GM12891 (cell line): ENCODE measurements at places on chromosomes 1 and 21.

DNA sequence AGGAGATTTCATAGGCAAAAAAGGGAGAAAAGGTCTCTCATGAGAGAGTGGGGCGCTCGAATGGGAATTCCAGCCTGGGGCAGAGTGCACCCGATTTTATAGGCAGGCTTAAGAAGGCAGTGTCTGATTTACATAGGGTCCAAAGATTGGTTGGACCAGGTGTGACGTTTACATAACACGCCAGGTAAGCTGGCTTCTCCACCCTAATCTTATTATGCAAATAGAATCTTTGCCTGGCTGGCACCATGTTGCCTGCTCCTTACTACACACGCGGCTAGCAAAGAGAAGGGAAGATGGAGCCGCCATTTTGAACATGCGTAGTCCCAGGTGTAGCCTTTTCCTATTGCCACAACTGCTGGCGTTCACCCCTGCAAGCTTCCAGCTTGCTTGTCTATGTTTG lies 103.7 kb downstream of the SLC16A1 start:
- DNase-seq, result no peak

DNA sequence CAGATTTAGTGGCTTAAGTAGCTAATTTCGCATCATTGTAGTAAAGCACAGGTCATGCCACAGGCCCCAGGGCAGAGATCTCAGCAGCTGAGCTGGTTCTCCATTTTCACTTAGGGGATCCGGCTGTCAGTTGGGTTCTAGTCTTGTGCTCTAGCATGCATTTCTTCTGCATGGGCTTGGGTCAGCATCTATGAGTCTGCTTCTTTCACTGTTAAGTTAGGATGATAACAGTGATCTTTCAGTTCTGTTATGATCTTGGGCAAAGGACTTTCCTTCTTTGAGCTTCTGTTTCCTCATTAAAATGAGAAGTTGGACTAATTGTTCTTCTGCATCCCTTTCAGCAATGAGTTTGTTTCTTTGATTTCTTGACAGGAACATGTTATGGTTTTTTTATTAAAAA lies 123.6 kb upstream of the DNAH14 start:
- no peak for DNase-seq

DNA sequence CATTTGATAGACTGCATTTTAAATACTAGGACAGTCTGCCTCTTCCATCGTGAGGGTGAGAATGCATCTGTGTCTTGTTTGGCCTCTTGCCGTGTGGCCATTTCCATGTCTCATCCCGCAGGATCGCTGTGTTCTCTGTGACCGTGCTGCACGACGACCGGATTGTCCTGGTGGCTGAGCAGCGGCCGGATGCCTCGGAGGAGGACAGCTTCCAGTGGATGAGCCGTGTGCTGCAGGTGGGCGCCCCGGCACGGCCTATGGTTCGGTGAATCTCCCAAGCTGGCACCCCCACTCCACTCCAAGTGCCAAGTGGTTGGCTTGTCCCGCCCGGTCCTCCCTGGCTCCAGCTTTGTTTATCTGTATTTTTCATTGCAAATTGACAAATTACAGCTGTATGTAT lies 55.2 kb downstream of the S100B start:
- DNase-seq, result no peak

GRCh38 chr1:214123061-214123784 lies 135.4 kb downstream of the PROX1 start:
- DNase-seq, result peak; percentile 30

GRCh38 chr21:14273736-14274538 lies 58.0 kb downstream of the RBM11 start:
- DNase-seq, result no peak

DNA sequence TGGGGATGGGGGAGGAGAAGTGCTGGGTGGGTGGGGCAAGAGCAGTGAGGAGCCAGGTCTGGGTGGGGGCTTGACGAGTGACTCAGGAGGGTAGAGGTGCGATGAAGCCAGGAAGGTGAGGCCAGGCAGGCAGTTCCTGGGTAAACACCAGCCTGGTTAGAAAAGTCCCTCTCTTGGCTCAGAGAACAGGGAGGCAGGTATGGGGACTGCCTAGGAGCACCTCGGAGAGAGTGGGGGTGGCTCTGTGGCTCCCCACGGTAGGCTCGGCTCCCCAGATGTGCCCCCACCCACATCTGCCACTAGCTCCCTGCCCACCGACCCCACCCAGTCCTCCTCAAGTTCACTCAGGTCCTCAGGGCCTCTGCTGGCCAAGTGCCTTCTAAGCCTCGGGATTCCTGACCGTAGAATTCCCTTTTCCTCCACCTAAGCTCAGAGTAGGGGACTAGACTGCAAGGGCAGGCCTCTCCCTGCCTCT lies 1.2 kb downstream of the HSPG2 start:
- no peak for DNase-seq

DNA sequence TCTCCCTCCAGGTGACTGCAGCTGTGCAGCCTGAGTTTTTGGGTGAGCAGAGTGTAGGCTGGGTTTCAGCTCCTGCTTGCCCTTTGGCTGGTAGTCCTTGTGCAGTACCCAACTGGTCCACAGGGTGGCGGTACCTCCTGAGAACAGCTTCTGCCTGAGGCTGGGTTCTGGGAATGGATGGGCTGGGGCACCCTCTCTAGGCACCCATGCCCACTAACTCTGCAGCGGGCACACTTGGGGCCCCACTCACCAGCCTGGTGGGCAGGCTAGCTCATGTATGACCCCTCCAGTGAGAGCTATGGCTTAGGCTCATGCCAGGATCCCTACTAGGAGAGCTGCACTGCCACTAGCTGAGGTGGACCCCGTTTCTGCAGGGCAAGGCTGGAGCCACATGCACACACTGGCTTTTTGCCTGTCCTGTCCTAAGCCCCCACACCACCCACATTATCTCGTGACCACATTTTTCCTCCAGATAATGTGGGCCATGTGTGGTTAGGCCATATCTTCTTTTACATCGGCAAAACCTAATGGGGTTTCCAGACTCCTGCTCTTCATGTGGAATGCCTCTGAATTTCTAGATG lies 15.5 kb upstream of the GSTM4 start:
- no peak for DNase-seq

DNA sequence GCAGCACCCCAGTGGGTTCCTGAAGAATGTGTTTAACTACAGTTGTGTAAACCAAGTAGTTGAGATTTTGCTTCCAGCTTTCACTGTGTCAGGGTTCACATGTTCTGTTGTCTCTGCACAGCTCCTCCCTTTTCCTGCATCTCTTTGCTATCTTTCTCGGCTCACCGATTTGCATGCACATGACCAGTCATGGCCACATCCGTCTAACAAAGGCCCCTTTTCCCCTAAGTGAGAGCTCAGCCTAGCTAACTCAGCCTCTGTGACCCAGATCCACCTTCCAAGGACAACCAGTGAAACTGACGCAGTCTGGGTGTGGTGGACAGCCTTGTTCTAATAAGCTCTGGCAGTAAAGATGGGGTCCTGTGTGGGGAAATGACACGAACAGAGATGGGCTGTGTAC lies 101.1 kb downstream of the ZP4 start:
- DNase-seq, result no peak

DNA sequence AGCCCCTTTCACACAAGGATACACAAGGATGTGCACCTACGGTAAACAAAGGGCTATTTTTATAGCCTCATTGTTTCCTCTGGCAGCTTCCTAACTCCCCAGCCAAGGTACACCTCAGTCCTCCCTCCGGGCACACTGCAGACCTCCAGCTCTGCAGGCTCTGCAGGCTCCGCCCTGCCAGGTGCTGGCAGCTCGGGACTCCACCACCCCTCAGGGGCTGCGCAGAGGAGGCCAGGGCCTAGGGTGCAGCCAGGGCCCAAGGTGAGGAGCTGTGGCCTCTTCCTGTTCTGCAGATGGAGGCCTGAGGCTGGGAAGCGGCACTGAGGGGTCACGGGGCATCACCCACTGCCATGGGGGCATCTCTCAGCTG lies 19.8 kb upstream of the CLSTN1 start:
- DNase-seq, result no peak

DNA sequence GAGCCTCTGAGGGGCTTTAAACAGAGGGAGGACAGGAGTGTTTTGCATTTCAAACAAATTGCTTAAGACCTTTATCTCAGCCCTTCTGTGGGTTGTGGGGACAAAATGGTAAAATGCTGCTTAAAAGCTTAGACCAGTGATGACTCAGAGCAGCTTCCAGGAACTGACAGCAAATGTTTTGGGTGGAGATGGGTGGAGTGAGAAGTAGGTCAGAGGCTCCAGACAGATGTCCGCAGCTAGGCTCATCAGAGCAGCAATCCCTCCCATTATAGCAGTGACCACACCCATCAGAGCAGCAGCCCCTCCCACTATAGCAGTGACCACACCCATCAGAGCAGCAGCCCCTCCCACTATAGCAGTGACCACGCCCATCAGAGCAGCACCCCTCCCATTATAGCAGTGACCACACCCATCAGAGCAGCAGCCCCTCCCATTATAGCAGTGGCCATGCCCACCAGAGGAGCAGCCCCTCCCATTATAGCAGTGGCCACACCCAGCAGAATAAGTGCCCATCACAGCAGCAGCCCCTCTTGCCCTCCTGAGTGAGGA lies 532.2 kb downstream of the MATN1 start:
- DNase-seq, result no peak

DNA sequence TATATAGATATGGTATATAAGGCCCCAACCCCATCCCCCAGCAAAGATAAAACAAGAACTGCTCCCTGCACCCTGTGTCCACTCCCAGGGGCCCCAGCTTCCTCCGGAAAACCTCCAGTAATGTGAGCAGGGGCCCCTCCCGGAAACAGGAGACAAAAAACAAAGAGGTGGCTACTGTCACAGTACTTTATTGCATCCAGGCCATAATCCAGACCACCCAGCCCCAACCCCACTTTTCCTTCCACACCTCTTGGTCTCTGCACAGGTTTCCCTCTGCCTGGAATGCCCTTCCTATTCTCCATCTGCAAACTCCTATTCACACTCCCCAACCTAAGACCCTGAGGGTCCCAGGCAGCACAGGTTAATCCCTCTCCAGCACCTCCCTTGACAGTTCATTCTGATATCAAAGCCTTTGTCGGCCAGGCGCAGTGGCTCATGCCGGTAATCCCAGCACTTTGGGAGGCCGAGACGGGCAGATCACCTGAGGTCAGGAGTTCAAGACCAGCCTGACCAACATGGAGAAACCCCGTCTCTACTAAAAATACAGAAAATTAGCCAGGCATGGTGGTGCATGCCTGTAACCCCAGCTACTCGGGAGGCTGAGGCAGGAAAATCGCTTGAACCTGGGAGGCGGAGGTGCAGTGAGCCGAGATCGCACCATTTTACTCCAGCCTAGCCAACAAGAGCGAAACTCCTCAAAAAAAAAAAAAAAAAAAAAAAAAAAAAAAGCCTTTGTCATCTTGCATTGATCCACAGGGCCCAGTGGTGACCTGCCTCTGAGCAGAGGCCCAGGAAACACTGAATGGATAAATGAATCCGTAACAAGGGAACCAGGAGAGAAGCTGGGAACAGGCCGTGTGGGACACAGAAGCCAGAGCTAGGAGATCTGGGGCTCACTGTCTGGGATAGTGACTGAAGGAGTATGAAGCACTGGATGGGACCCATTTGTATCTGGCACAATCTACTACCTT lies 2.3 kb upstream of the AUNIP start:
- no peak for DNase-seq

DNA sequence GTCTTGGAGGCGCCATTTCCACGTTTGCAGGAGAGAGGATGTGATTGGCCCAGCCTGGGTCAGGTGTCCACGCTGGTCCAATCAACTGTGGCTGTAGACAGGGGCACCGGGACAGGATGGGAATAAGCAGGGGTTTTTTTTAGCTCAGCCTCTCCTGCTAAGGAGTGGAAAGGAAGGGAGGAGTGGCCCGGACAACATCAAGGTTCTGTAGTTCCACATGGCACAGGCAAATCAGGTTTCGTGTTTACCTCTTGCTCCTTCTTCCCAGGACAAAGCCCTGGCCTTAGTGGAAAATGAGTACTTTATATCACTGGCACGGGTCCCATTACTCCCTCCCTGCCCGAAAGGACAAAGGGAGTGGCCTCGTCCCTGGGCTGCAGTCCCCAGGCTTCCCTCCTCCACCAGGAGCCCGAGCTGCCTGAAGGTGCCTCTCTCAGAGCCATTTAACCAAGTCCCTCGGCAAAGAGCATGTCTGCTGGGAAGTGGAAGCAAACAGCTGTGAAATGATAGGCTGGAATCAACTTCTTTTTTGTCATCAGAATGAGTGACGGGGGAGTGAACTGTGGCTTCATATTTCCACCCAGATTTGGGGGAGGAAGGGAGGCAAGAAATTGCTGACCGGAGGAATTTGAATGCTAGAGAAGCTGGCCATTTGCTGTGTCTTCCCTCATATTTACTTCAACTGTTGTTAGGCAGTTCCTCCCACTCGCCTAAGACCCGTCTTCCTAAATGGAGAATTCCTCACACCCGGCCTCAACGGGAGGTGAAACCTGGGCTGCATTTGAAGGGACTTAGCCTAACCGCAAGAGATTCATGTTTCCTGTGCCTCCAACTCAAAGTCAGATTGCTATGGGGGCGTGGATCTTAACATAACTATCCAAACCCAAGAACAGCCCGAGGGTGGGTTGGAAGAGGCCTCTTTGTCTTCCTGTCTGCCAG lies 84.9 kb upstream of the SLC44A3 start:
- DNase-seq, result no peak

- no peak for DNase-seq
These were observed 231.7 kb upstream of the B3GALT2 start for GRCh38 chr1:193417945-193418744.

DNA sequence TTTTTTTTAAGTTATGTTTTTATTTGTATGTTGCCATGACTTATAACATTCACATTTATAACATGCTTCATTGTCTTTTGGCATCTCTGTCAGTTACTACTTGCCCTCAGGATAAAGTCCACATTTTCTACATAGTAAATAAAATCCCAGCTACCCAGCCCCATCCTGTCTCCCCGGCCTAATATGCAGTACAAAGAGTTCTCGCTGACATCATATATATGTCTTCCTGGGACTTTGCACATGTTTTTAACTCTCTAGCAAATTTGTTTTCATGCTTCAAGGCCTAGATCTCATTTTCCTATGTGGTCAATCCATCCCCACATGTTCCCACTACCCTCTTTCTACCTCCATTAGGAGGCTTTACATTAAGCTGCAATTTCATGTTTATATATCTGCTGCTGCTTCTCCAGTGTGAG lies 33.0 kb upstream of the IVNS1ABP start:
- no peak for DNase-seq

DNA sequence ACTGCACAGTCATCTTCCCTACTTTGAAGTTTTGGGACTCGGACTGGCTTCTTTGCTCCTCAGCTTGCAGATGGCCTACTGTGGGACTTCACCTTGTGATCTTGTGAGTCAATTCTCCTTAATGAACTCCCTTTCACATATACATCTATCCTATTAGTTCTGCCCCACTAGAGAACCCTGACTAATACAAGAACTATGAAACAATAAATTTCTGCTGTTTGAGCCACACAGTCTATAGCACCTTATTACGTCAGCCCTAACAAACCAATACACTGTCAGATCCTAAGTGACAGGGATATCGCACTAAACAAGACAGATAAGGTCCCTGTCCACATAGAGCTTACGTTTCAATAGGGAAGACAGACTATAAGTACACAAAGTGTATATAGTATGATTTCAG lies 120.1 kb downstream of the PLPP3 start:
- DNase-seq, result no peak
